ENCODE measurements at places on chromosomes 2 and 18.

GRCh38 chr18:79772108-79772864, 25.5 kb upstream of the KCNG2 start:
- DNase-seq: peak; percentile 36

DNA sequence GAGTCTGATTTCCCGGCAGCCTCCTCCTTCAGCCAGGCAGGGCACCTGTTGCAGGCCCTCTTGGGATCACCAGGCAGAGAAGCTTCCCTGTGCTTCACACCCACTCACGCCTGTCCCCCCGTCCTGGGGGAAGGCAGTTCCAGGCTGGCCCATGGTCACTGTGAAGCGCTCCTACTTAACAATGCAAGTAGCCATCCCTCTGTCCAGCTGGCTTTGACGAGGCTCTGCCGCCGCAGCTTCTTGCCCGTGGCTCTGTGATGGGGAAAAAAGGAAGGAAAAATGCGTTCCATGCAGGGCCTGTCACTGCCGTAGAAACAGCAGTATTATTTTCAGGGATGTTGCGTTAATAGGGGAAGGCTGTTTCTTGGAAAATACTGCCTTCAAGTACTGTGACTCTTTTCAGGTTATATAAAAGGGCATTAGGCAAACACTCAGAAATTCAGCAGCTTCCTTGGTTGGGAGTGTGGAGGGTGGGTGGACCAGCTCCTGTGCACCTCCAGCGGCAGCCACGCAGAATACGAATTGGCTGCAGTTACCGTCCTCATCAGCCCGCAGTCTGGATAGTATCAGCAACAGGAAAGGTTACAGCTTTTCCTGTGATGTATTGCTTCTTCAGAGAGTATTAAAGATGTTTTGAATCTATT, 232.3 kb downstream of the KLHL29 start:
- no peak for DNase-seq

GRCh38 chr18:72700961-72701710, 157.0 kb upstream of the CBLN2 start:
- no peak for DNase-seq

- no peak for DNase-seq
Observed at GRCh38 chr18:56982766-56983165, 164.1 kb upstream of the BOD1L2 start.

GRCh38 chr18:65239787-65240186, 511.0 kb upstream of the CDH7 start:
- no peak for DNase-seq

DNA sequence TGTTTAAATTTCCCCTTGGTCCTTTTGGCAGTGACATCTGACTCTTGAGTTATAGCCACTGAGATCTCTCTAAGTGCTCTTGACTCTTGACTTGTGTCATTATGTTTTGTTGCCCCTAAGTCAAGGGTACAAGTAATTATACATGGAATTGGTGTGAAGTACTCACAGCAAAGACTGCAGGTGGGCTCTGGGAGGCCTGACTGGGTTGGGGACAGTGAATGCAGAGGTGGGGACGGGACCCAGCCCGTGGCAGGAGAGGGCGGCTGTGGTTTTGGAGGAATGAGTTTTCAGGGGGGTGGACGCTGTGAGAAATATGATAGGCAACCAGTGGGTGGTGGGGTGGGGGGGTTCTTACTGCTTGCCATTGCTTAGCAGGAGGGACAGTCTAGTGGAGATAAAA, 97.8 kb downstream of the NCK2 start:
- DNase-seq: no peak

DNA sequence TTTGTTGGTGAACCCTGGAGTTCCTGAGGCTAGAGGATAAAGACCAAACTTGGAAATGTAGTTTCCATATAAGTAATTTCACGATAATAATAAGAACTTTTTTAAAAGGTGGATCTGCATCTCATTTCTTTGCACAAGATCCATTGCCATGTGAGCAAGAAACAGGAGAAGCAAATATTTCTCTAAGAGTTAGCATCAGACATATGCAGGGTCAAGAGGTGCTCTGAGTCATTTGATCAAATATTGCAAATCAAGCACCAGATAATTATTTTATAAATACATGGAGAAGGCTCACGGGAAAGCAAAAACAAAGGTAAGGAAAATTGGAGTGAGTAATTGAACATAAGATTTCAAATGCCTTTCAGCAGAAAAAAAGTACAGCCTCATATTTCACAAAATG, 118.0 kb downstream of the DTNA start:
- no peak for DNase-seq

GRCh38 chr2:289362-290089, 1.6 kb upstream of the ALKAL2 start:
- no peak for DNase-seq

- no peak for DNase-seq
Observed at GRCh38 chr2:219517954-219518778, 3.9 kb downstream of the ASIC4 start.

- DNase-seq: peak; percentile 71
Observed at GRCh38 chr2:164967781-164968228, 12.5 kb upstream of the SLC38A11 start.

- DNase-seq: no peak
Observed at GRCh38 chr2:112256654-112257053, 1.8 kb upstream of the ZC3H8 start.

GRCh38 chr2:148990968-148991367, 47.5 kb upstream of the LYPD6B start:
- no peak for DNase-seq

GRCh38 chr2:175684466-175684865, 317.6 kb downstream of the LNPK start:
- no peak for DNase-seq

- no peak for DNase-seq
Observed at GRCh38 chr18:61471541-61471940, 138.3 kb downstream of the CDH20 start.

- no peak for DNase-seq
Observed at GRCh38 chr2:15122915-15123314, 438.2 kb downstream of the NBAS start.
